ENCODE measurements at places on chromosomes 12 and 14.

DNA sequence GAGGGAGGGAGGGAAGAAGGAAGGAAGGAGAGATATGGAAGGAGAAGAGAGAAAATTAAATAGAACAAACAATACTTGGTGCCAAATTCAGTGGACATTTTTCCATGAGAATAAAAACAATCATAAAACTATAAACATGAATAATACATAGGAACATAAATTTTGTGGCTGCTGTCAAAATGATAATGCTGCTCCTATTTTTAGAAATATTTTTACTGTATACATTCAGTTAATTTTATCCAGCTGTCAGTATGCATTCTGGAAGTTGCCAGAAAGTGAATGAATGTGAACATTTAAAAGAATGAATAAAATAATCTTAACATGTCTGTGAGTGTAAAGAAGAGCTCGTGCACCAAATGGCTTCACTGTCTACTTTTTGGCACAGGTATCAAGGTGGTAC lies 13.9 kb upstream of the PCED1B start:
- no peak for DNase-seq

DNA sequence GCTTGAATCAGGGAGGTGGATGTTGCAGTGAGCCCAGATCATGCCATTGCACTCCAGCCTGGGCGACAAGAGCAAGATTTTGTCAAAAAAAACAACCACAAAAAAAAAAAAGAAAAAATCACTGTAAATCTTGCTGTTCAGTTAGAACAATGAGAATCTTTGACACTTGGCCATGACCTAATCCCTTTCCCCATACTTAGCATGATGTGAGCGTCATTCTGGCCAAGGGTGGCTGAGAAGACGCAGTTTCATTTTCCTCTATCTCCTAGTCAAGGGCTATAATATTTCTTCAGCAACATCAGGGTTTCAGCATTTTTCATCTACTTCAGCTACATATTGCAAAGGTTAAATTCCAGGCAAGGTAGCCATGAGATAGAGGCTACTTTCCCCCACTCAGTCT lies 599.4 kb upstream of the MDGA2 start:
- DNase-seq: no peak

- no peak for DNase-seq
Observed at GRCh38 chr14:105503935-105504692, 13.1 kb downstream of the TEDC1 start.

GRCh38 chr12:40015345-40015744 lies 90.5 kb downstream of the SLC2A13 start:
- no peak for DNase-seq

DNA sequence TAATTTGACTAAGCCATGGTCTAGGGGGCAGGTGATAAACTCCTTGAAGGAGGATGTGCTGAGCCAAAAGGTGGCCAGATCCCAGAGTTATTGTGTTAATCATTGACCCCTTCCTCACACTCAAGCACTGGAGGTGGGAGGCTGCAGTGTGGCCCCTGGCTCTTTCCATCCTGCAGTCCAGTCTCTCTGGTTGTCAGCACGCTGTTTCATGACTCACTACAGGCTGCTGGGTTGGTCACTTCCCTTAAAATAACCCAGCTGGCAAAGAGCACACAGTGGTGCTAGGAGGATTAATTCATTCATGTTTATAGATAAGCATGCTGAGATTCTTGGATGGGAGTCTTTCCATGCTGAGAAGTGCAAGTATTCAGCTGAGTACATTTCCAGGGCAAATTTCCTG lies 228.9 kb downstream of the ANO2 start:
- no peak for DNase-seq

GRCh38 chr12:56162468-56163290 lies 4.5 kb downstream of the MYL6 start:
- peak; percentile 35 for DNase-seq

- peak; percentile 6 for DNase-seq
Observed at GRCh38 chr14:66539034-66539433, 31.1 kb downstream of the GPHN start.

DNA sequence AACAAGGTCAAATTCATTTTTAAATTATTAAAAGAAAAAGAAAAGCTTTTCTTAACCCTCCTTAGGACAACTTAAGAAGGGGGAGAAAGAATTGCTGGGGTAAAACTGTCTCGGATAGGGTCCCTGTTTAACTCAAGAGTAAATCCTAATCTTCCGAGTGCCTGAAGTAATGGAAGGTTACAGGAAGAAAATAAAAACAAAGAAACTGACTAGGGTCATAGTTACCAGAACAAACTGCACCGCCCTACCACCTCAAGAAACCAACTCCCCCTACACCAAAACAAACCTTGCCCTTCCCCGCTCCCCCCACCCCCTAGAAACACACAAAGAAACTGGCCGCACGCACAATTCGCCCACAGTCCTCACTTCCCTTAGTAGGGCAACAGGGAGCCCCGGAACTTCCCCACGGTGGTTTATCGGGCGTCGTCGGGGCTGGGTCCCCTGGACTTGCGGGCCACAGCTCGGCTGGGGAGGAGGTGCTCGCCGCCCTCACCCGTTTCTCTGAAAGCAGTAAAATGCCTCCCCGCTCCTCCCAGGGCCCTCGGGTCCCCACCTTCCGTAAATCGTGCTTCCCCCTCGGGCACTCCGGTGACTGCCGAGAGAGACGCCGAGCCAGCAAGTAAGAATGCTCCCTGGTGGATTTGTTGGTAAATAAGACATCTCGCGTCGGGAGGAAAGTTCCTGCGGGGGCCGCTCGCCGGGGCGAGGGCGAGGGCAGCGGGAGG lies 2.4 kb downstream of the SINHCAF start:
- DNase-seq: peak; percentile 85

DNA sequence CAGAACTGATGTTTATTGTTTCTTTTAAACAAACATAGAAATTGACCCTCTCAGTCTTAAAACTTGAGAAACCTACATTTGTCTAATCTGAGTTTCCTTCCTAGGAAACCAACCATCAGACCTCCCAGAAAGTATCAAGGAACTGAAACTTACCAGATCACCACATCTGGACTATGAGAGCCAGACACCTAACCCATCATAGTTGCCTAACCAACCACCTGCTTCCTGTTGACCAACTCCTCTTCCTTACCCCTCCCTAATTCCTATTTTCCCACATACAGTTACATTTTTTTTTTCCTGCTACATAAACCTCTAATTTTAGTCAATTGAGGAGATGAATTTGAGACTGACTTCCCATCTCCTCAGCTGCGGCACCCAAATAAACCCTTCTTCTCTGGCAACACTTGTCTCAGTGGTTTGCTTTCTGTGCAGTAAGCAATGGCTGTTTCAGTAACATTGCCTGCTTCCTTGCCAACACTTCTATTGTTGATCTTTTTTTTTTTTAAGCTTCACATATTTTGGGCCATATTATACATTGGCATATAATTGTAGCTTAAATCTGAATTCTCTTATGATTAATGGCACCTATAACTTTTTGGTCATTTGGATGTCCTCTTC lies 34.3 kb downstream of the KLRD1 start:
- no peak for DNase-seq

GRCh38 chr12:110841007-110841406 lies 5.8 kb upstream of the CCDC63 start:
- no peak for DNase-seq

GRCh38 chr12:124328116-124328515 lies 33.2 kb downstream of the RFLNA start:
- no peak for DNase-seq

GRCh38 chr12:62817556-62818271 lies 117.2 kb downstream of the PPM1H start:
- DNase-seq: no peak

DNA sequence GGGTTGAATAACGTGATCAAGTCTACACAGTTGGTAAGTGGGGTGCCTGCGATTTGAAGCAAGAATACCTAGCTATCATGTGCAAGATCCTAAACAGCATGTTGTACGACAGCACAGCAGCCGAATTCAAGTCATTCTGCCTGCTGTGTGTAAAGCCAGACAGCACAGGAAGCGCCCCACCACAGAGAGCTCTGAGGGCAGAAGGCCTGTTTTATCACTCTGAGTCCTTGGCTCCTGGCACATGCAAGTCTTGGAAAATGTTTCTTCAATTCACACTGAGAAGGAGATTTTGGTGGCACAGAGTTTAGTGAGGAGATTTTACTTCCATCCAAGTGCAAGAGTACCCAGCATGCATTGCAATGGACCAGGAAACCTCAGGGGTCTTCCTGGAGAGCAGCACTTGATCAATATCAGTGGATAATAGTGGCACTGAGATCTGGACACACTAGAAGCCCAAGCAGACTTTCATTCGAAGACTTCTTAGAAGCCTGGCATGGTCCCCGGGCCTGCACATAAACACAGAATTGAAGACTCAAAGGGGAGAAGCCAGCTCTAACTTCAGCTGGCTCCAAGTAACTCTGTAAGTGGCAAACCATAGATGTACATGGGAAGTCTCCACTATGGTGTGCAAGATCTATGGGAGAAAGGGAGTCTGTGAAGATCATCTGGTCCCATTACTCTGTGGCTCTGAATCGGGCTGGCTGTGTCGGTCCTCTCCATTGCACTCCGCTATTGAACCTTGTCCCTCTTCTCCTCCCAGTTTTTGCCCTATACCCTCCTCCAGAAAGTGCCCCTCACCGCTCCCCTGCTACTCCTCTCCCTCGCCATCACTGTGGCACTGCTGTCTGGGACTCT lies 1.5 kb upstream of the KRT1 start:
- peak; percentile 23 for DNase-seq

DNA sequence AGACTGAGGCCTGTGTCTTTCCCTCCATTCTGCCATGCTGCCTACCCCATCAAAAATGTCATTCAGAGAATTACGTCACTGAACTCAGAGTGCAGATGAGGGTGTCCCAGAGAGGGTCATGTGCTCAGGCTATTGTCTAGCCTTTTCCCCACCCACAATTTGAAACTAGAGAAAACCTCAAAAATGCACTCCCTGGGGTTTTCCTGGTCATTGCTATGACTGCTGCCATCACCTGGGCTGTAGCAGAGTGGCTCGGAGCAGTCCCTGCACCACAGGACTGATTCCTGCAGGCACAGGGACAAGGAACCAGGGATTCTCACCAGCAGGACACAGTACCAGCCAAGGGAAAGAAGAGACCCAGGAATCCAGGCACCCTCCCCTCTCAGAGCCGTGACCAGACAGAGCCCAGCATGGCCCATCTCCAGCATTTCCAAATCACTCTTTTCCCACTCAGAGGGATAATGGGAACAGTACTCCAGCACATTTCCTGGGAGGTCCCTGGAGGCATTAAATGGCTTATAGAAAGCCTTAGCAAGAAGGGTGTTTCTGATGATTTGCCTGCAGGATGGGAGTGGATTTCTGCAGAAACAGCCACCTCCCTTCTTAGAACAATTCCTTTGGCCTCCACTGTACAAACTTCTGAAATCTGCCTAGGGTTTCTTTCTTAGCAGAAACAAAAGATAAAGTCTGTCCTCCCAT lies 45.9 kb downstream of the VWF start:
- no peak for DNase-seq

GRCh38 chr14:22865424-22866405 lies 5.8 kb upstream of the LRP10 start:
- DNase-seq: no peak

DNA sequence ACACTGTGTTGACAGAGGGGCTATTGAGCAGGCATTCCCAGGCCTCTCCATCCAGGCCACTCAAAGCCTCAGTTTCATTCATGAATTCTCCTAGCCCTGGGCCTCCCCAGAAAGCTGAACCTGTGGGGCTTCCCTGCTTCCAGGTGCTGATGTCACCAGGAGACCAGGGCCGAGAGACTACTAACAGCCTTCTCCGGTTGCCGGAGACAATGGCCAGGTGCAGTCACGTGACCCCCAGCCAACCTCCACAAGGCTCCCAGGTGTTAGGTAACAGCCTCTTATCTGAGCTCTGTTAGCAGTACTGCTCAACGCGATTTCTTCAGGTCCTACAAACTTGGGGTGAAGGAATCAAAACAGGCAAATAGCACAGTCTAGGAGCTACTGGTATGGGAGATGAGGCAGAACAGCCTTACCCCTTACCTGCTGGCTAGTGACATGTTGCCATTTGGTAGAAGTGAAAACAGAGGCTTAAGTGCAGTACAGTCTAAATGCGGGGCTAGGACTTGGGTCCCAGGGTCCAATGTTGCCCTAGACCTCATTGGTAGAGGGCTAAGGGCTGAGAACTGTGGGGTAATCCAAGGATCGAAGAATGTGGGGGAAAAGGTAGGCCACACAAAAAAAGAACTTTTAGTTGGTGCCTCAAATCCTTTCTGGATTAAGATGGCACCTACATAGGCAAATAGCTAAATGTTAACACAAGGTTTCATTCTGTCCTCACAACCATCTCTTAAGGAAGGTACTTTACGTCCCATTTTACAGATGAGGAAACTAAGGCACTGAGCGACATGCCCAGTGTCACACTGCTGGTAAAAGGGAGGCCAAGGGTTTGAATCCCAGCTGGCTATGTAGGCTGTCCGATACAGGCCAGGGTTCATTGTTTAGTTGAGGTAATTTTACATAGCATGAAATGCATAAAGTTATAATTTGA lies 3.8 kb downstream of the CCDC88C start:
- peak; percentile 82 for DNase-seq

Data from CD4-positive, alpha-beta T cell treated with Interleukin-17A for 1 hour (primary cell).